ENCODE measurements at places on chromosomes 3 and 15.

DNA sequence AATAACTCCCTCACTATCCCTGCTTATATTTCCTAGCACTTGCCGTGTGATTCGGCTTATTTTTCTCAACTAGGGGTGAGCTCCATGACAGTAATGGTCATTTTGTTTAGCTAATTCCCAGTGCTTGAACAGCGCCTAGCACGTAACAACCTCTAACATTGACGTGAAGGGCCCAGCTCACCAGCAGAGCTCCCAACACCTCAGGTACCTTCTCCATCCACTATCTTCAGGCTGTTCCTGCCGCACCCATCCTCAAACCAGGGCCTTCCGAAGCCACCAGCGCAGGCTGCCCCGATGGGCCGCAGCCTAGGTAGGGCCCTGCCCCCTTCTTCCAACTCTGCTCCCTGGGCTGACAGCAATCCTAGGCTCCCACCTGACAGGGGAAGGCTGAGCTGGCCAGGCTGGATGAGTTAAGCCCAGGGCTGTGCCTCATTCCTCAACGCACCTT, 751 bp upstream of the RPS17 start:
- DNase-seq: no peak

- DNase-seq: no peak
These were observed 42.5 kb downstream of the PLXNA1 start for GRCh38 chr3:127025456-127025855.

DNA sequence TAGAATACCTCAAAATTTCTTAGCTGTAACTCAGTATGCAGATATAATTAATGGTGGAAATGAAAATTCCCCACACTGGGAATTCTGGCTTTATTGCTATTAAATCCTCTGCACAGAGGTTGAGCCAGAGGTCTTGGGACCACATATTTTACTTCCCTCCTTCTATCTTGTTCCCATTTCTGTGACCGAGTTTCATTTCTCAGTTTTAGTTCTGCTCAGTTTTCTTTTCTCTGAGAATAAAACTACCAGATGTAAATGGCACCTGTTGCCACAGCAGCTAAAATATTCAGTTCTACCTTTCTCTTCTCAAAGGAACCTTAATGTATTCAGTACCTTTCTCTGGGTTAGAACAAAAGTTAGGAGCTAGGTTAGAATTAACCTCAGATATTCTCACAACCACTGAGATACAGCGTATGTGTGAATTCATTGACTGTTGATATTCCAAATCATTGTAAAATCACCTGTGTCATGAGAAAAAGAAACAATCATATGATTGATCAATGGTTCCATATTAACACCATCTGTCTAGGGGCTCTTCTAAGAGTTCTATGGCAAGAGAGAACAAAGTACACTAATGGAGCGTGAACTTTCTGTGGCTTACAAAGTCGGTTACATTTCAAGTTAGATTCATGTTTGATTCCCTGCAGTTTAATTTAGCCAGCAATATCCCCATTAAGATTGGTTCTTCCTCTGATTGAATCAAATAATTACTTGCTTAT, 374.1 kb downstream of the EFHB start:
- DNase-seq: no peak

DNA sequence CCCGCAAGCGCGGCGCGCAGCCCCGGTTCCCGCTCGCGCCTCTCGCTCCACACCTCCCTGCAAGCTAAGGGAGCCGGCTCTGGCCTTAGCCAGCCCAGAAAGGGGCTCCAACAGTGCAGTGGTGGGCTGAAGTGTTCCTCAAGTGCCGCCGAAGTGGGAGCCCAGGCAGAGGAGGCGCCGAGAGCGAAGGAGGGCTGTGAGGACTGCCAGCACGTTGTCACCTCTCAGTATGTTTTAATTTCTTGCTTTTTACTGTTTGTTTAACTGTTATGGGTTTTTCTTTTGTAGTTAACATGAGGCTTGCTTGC, 1525.7 kb downstream of the SI start:
- DNase-seq: no peak

DNA sequence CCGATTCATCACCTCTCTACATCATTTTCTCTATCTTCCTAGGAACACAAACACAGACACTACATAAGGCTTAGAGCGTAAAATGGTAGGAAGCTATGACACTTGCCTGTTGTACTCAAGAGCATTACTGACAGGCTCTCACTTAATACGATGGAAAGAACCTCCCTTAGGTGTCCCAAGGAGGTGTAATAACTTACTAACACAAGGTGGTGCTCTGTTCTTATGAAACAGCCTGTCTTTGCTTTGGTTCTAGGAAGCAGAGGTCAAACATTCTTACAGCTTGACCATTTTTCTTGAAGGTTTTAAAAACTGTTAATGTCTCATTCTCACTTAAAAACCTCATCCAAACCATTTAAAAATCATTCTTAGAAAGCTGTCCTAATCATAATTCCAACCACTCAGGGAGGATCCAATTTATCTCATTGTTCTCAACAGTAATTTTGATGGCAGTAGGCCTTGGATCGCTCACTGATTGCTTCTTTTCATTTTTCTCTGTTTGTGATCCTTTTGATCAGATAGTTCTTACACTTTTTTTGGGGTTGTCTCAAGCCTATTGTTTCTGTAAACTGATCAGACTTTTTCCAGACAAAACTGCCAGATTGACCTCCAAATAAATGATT, 317.8 kb upstream of the AGTR1 start:
- no peak for DNase-seq

- DNase-seq: no peak
These were observed 296.8 kb downstream of the RORA start for GRCh38 chr15:60932051-60932915.

DNA sequence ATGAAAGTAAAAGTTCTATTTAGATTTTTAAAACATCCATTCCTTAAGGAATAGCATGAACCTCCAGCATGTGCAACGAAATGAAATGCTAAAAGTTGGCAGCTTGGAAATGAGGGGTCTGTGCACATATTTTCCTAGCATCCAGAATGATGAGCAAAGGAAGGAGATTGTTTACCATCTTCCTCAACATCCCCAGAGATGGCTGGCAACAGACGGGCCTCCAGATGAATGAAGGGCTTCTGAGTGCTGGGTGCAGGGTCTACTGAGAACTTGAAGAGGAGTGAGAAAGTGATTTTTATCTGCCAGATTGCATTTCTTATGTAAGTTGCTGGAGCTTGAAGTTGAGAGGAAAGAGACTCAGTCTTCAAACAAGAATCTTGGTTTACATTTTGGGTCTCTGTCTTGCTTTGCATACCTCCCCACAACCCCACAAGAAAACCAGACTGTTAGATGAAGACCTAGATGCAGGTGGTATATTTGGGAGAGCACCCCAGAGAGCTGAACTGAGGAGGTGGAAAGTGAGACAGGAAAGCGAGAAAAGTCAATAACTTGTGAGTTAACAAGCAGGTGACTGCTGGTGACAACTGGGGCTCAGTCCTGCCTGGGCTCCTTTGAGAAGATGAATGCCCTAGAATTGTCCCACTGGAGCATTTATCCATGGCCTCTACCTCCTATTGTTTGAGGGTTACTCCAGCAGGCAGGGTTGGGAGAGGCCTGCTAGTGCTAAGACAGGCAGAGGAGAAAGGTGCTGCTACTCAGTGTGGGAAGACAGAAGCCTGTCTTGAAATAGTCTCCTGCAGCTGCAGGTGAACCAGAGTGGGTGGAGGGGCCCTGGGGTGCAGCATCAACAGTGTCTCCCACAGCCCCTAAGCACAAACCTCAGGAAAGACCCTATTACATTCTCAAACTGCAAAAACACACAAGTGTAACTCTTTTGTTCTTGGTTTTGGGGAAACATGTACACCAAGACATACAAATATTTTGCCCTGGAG, 10.5 kb upstream of the CCK start:
- no peak for DNase-seq

DNA sequence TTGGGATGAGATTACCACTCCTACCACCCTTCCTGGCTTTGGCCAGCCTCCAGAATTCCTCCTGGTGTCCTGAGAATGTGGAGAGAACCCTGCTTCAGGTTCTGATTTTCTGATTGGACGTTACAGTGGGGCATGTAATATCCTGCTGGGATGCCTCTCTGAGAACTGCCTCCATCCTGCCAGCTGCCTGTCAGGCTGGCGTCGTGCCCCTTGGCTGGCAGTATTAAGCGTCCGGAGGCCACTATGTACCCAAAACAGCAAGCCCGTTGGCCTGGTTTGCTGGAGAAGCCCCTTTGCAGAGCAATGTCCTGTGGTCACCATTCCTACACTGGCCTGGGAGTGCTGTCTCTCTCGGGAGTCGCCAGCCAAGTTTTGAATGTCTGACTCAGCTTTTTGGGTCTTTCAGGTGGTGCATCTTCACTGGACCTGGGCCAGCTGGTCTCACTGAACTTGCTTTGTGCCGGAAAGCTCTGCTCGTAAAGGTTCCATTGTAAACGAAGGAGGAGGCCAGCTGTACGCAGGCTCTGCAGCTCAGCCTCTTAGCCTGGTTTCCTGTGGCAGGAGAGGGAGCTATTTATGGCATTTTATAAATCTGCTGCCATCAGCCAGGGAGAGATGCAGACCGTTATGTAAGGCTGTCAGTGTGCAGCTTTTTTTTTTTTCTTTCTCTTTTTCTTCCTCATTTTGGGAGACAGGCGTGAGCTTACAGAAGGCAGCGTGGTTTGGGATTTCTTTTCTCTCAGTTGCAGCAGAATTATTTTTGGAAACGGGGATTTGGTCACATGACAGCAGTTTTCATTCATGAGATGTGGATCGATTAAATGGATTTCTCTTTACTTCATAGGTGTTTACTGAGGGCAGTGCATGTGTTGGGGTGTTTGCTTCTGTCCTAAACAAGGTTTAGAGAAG, 19.0 kb upstream of the TRAK1 start:
- peak; percentile 85 for DNase-seq

DNA sequence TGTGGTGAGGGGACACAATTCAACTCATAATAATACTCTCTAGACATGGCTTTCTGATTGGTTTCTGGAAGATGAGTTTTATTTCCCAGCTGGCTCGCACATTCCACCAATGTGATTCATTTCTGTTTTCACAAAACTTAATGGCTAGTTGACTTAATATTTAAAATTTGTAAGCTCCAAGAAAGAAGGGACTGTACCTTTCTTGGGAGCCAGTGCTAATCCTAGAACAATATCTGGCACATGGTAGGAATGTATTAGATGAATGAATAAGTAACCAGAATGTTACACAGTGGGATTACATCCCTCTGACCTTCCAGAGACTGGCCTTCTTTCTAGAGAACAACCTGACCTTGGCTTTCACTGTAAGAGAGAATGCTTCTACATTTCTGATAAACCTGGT, 262.8 kb downstream of the RORA start:
- no peak for DNase-seq

DNA sequence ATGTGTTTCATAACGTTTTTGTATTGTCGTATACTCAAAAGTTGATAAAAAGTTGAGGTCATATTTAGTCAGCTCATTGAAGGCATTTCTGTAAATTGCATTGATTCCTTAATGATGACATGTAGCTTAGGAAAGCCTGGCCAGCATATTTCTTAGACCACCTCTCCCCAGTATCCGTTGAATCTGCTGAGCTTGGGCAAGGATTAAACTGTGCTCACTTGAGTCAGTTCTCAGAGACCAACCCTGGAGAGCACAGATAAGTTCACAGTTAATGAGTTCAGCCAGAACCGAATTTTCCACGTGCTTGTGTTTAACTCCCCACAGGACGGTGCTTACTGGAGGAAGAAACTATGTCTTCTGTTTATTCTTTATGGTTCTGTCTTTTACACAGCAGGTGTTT, 132.7 kb downstream of the SLC25A26 start:
- no peak for DNase-seq

GRCh38 chr3:37652405-37652804, 209.3 kb upstream of the CTDSPL start:
- DNase-seq: no peak

DNA sequence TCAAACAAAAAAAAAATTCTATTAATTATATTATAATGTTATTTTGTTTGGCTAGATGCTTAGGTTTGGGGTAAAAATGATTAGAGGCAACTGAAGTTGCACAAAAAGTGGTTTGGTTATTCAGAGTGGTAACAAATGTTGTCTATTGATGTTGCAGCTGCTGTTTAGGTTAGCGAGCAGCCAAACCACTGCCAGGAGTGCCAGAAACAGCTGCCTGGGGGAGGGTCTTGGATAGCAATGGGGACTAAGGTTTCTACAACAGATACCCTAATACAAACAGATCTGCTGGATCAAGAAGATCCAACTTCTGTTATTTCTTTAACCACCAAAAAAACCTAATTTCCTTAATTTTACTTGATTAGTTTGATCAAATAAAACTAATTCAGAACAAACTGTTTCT, 26.6 kb downstream of the BTLA start:
- DNase-seq: no peak

- no peak for DNase-seq
These were observed 64.6 kb downstream of the MYO5A start for GRCh38 chr15:52464040-52464439.

DNA sequence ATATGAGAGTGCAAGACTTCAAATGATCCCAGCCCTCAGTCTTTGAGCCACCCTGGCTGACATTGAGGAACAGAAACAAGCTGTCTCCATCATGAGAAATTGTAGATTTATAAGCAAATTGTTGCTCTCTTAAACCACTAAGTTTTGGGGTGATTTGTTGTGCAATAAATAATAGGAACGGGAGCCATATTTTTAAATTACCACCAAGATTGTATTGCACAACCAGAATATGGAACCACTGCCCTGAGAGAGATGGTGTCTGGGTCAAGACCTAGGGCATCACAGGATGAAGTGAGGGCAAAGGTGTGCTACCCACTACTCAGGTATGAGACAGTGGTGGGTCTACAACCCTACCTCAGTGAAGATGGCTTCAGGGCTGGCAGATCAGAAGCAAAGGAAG, 2.3 kb upstream of the CFAP92 start:
- no peak for DNase-seq
